ENCODE measurements at places on chromosomes 4 and X.
A peak's percentile ranks its signal among the peaks of the same experiment; 100 is the strongest.

- no peak for DNase-seq
Observed at GRCh38 chr4:153974452-153974851, 185.6 kb upstream of the SFRP2 start.

DNA sequence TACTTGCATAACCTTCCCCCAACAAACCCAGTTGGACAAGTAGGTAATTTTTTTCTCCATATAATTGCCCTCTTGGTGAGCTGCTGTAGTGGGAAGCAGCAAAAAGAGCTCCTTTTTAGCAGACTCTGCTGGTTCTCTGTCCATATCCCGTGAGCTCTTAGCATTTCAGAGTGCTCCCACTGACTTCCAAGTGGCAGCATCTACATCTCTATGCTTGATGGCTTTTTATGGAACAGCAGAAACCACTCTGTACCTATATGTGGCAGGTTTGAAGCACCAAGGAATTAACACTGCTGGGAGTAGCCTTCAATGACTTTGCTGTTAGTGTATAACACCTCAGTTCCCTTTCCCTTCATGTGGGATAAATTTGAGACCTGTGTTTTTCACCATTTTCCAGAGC, 168.4 kb upstream of the NHS start:
- DNase-seq, result no peak

- DNase-seq, result no peak
Observed at GRCh38 chr4:52743444-52744019, 7.7 kb downstream of the ERVMER34-1 start.

GRCh38 chrX:3268829-3269228, 77.6 kb downstream of the MXRA5 start:
- DNase-seq, result no peak

DNA sequence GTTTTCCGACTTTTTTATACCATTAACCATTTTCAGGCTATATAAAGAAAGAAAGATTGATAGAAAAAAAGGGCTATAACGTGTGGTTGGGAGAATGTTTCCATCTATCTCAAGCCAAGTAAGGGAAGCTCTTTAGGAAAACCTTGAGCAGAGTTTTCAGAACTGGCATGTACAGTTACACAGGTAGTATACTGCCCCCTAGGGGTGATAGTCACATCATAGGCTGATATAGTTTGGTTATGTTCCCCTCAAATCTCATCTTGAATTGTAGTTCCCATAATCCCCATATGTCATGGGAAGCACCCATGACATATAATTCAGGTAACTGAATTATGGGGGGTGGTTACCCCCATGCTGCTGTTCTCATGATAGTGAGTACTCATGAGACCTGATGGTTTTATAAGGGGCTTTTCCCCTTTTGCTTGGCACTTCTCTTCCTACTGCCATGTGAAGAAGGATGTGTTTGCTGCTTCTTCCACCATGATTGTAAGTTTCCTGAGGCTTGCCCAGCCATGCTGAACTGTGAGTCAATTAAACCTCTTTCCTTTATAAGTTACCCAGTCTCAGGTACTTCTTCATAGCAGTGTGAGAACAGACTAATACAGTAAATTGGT, 186.8 kb downstream of the TMA16 start:
- peak; percentile 26 for DNase-seq

DNA sequence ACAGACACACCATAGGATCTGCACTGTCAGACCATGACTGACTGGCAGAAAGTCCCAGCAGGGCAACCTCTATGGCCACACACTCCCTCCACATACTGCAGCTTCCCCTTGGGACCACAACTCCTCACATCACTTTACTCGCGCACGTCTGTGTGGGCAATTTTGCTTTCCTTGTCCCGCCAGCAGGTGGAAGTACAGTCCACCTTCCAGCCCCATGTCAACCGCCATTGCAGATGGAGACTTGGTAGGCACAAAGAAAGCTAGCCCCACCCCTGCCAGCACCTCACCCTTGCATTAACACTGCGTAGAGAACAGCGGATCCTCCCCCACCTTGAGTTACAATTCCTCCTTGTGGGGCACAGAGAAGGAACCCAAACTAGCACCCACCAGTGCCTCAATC, 74.4 kb upstream of the NAP1L2 start:
- no peak for DNase-seq

GRCh38 chr4:146142768-146143167, 32.8 kb upstream of the LSM6 start:
- no peak for DNase-seq

DNA sequence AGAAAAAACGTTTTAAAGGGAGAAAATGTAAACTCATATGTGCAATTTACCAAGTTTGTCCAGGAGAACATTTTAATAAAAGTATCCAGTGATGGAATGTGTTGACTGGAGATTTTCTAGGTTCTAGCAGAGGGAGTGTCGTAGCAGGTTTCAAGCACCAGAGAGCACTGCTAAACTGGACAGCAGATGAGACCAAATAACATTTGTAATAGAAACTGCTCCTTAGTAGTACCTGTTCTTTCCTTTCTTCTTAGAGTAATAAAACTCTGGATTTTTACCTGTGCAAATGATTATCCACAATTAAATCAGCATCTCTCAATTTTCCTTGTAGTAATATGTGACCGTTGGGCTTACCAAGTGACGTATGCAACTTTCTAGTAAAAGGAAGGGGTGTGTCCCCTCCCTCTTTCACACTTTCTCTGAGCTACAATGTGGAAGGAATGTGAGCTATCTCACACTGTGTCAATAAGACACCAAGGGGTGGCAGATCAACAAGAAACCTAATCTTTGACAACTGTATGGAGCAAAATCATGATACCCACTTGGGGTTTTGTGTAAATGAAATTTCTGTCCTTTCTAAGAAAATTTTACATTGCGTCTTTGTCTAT, 9.5 kb downstream of the HPGDS start:
- no peak for DNase-seq

DNA sequence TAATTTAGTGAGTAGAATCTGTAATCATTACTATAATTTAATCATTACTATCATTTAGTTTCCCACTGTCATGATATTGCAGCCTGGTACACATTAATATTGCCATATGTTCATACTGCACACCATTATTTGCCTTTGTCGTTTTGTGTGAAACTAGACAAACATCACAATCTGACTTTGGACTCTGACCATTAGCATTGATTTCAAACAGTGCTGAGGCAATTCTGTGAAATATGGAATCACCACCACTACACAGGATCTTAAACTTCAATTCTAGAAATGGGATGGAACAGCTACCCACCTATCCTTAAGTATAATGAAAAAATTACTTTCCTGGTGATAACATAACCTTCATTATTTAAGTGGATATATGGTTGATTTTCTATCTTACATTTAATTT, 98.3 kb downstream of the SORBS2 start:
- DNase-seq, result no peak

DNA sequence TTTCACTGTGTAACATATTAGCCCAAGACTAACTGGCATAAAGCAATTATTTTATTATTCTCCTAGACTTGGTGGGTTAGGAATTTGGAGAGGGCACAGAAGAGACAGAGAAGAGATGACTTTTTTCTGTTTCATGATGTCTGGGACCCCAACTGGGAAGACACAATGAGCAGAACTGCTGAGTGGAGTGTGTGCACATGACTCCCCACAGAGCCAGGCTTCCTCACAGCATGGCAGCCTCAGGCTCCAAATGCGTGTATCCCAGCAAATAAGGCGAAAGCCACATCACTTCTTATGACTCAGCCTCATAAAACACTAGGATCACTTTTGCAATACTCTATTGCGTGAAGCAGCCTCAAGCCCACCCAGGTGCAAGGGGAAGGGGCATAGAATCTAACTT, 68.4 kb downstream of the MFAP3L start:
- DNase-seq, result no peak

DNA sequence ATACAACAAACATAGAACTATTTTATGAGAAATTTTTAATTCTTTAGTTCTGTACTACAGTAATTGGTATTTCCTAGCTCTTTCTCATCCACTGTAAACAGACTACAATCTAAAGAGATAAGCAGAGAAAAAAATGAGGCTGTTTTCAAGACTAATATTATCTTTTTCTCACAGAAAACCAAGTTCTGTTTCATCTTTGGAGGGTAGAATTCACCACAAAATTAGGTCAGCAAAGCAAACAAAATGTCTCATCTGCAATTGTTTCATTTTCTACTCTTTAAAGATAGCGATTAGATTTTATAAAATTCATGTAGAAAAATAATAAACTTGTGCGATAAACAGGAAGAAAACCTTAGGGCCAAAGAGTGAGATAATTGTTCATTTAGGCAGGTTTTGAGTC, 10.8 kb downstream of the APOO start:
- DNase-seq, result no peak

GRCh38 chrX:88613338-88613737, 133.7 kb upstream of the CPXCR1 start:
- no peak for DNase-seq

DNA sequence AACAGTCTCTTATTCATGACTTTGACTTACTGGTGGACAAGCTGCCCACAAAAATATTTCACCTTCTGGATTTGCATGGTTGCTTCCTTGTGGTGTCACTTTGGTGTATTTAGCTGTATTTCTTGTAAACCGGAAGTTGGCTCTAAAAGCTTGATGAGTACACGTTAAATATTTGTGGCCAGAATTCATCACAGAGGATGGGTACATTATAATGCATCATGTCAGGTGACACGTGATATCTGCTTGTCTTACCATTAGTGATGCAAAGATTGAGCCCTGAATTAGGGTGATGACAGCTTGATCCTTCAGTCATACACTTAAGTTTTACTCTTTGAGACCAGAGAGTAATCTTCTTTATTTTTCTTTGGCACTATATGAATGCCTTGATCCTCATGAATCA, 188.3 kb upstream of the RPS6KA3 start:
- no peak for DNase-seq

GRCh38 chr4:113327494-113327893, 278.0 kb downstream of the ANK2 start:
- DNase-seq, result no peak

DNA sequence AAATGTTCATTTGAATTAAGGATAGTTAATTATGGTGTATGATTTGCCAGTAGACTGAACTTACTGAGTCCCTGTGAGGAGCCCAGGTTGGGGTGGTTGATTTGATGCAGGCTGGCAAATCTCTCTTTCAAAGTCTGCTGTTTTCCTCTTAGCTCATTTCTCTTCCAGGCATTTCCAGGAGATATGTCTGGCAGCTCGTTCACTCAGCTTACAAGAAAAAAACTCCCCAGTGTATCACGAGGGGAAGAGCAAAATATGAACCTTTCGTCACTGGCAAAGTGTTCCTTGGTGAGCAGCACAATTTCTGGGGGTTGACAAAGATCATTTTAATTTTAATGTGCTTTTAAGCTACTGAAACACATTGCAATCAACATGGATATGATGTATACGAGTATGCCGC, 244.2 kb downstream of the CBLL2 start:
- DNase-seq, result peak; percentile 6

DNA sequence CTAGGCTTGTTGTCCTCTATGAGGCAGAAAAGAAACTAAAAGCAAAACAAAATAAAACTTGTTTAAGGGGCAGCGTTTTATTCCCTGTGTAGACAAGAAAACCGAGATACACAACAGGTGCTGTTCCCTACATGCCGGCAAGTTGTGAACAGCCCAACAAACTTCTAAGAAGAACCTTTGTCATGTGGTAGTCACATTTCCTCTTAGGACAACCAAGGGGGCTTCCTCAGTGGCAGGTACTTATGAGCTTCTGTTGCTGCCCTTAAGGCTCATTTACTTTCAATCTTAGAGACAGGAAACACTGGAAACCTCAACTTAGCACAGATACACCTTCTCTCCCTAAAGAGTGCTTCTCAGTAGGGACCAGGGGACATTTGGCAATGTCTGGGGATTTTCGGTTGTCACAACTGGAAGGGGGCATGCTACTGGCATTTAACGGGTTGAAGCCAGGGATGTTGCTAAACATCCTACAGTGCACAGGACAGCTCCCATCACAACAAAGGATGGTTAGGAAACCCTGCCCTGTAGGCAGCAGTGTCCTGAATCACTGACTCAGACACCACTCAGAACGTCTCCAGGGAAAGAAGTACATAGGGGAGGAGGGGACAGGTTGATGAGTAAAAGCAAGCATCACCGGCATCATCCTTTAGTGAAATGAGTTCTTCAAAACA, 111.0 kb downstream of the ASB9 start:
- DNase-seq, result no peak

DNA sequence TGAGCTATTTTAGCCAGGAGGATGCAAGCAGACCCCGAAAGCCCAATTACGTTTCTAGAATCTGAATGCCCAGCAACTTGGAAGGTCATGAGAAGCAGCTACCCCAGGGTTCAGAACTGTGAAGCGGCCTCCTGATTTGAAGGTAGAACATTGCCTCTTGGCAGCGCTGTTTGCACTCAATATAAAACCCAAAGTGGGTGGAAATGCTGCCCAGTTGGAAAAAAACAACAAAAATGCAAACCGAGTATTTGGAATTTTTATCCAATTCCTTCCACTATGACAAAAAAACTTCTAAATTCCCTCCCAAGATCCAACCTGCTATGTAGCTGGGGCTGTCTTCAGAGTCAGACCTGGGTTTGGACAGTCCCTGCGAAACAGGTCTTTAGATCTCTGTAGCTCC, 103.3 kb upstream of the RBPJ start:
- peak; percentile 89 for DNase-seq

- DNase-seq, result no peak
Observed at GRCh38 chr4:7658341-7659204, 223.8 kb upstream of the PSAPL1 start.

GRCh38 chr4:102723511-102723910, 37.3 kb downstream of the MANBA start:
- DNase-seq, result no peak

DNA sequence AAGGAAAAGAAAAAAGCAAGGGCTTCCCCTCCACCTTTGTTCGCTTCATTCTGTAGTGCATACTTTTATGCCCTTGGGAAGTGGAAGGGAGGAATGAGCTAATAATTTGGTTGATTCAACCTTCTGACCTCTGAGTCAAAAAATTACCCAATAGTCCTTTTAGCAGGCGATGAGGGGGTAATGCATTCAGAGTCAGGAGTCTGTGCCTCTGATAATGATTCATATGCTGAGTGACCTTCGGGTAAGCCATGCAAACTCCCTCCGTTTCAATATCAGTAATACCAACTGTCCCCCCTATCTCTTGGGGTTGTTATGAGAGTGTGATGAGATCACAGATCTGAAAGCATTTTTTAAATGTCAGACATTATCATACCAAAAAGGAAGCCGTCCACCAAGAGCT, 41.6 kb upstream of the ACSL4 start:
- DNase-seq, result no peak

- no peak for DNase-seq
Observed at GRCh38 chrX:134692990-134693389, 34.7 kb upstream of the PLAC1 start.

DNA sequence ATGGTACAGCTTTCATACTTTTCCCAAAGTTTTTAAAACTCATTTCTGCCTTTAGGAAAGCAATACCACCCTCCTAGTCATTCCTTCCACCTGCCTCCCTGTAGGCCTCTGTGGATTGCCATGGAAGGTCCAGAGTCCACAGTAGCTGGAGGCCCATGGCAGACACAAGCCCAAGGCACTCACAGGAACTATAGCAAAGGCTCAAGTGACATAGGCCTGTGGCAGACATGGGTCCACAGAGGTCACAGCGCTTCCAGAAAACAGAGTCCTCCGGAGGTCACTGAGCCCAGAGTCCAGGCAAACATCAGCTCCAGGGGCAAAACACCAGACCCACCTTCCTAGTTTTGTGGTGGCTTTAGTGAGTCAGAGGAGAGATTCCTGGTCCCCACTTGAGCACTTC, 147.6 kb upstream of the ATP6AP2 start:
- no peak for DNase-seq

- DNase-seq, result no peak
Observed at GRCh38 chrX:55142919-55143310, 54.1 kb downstream of the PAGE2 start.

- DNase-seq, result peak; percentile 30
Observed at GRCh38 chr4:113673450-113673849, 88.1 kb downstream of the CAMK2D start.
